ENCODE measurements at places on chromosomes 11 and 22.

DNA sequence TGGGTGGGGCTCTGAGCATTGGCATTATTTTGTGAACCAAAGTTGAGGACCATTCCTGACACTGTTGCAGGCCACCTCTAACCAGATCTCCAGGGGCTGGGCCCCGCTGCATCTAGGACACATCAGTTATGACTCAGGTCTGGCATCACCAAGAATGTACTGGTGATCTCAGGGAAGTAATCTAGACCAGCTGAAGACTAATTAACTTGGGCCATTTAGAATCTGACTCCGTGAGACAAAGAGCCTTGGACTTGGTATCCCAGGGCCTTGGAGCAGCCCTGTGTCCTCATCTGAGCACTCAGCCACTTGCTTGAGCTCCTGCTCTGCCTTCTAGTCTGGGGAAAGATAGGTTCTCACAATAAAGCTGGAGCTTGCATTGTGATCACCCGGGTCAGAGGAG, 200.6 kb downstream of the KIRREL3 start:
- no peak for DNase-seq

DNA sequence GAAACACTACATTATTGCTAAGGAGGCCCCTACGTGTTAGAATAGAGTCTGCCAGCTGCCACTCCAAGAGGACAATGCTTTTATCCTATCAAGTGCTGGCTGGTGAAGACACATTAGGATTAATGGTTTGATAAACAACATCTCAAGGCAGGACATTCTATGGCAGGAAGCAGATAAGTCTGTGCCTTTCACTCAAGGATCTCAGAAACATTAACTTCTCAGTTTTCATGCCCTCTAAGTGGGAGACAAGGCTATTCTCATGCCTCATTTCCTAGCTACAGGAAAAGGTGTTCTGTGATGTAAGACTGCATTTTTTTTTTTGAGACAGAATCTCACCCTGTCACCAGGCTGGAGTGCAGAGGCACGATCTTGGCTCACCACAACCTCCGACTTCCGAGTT, 23.5 kb upstream of the TIMP3 start:
- DNase-seq: no peak

DNA sequence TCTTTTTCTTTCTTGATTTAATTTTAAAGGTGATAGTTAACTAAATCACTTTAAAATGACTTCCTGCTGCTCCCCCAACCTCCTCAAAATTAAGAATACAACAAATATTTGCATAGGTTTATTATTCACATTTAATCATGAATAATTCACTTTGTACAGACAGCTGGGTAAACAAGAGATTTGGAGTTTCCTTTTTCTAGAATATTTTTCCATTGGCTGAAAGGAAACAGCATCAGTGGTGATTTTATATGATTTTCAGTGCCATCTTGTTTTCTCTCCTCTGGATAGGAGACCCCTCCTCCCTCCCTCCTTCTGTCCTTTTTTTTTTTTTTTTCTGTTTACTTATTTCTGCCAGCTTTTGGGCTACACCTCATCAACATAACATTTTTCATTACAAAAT, 60.5 kb downstream of the LIF start:
- no peak for DNase-seq

DNA sequence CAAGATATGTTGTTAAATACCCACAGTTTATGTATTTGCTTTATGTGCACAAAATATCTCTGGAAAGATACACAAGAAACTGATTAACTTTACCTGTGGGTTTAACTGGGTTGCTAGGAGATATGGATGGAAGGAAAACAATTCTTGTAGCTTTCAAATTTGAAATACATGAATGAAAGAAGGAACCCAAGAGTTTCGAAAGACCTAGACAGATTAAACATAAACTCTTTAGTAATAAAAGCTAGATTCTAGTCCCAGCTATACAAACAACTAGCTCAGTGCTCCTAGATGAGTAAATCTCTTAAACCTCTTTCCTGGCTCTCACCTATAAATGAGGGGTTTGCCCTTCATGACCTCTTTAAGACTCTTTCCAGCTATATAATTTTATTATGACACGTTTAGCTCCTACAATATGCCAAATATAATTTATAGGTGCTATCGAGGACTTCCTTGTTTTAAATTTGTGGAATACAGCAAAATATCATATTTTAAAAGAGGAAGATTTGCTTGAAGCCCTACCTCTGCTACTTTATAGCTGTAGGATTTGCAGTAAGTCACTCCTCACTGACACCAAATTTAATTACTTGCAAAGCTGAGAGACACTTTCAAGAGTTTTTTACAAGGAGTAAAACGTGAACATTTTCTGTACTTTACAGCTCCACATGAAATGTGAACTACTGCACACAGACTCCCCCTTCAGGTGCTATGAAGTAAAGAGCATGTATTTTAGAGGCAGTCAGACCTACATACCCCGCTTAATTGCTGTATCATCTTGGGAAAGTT, 50.7 kb downstream of the RRAS2 start:
- peak; percentile 38 for DNase-seq

DNA sequence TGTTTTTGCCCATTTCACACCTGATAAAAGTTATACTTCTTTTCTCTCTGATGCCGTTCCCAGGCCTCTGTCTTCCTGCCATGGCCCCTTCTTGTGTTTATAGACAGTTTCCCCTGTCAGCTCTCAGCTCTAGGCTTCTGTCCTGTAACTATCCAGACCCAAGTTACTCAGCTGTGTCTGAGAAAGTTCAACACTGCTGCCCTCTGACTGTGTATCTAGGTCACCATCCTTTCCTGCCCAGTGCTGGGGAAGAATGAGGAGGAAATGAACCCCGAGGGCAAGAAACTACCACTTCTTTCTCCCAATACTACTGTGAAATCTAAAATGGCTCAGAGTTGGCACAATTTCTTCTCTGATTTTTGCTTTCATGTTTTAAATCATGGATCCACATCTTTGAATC, 29.6 kb downstream of the SNX19 start:
- DNase-seq: no peak

- no peak for DNase-seq
Measured at GRCh38 chr11:5405173-5405572, 16.7 kb upstream of the OR51Q1 start.

- no peak for DNase-seq
Measured at GRCh38 chr22:37967637-37968451, 14.3 kb downstream of the POLR2F start.

- no peak for DNase-seq
Measured at GRCh38 chr22:45870011-45870410, 107.0 kb downstream of the WNT7B start.

DNA sequence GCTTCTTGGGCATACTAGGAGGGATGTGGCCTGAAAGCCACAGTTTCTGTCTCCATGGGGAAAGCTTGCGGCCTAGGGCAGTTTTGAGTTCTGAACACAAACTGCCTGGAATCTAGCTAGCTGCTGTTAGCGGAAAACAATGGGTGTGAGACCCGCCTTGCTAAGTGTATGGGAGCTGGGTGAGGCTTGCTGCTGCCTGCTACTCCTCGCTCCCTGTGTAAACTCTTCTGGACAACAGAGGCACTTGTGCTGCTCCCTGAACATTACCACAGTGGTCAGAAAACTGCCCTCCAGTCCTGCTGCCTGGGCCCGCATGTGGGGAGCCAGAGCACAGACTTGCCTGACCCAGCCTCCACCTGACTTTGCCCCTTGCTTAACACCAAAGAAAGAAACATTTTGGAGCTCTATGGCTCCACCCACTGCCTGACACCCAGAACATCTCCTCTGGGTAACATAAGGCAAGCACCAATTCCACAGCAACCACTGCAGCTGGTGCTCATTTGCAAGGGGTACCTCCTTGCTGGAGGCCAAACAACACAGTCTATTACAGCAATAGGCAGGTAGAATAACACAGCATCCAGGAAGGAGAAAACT, 766.3 kb upstream of the RAG2 start:
- no peak for DNase-seq

GRCh38 chr11:79119491-79120284, 321.1 kb downstream of the TENM4 start:
- DNase-seq: peak; percentile 91

All from retinal pigment epithelial cell (primary cell).